Activated CD8-positive, alpha-beta T cell treated with anti-CD3 and anti-CD28 coated beads for 36 hours (primary cell): ENCODE measurements at places on chromosomes 4 and X. TPM values are rescaled to one million over a fixed set of nuclear protein-coding genes. Genes with fewer than 3 reads are reported as not detected.
A peak's percentile ranks its signal among the peaks of the same experiment; 100 is the strongest.

GRCh38 chrX:38103857-38104812, 97.8 kb downstream of the SYTL5 start:
- no peak for DNase-seq

NUDT10 gene
- 4.9 TPM for total RNA-seq

BCOR gene
- 38.3 TPM for total RNA-seq

NDST3 gene
- total RNA-seq, result not detected

DNA sequence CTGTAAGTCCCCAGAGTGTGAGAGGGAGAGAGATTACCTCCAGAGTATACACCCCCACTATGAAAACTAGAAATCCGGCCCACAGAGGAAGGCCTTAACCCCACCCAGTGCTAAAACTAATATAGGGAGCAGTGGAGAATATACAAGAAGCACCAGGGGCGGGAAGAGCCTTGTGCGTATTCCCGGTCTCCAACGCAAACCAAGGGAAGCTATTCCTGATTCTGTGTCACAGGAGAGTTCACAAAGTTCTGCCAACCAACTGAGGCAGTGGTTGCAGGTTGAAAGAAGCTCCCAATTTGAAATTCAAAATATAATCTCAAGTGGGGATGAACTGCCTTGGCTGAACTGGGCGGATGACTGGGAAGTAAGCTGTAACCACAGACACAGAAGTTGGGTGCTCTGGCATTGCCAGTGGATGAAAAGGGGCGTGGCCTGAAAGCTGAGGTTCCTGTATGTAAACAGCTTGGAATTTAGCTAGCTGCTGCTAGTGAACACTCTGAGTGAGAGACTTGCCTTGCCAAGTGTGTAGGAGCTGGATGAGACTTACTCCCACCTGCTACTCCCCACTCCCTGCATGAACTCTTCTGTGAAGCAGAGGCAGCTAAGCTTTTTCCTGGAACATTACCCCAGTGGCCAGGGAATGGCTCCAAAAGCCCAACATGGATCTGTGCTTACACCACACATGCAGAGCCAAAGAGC, 32.7 kb downstream of the ELF2 start:
- DNase-seq, result no peak

- no peak for DNase-seq
These were observed 27.7 kb upstream of the HS3ST1 start for GRCh38 chr4:11456401-11456800.

FAM47A gene
- not detected for total RNA-seq

NAP1L5 gene
- 5.8 TPM for total RNA-seq

DNA sequence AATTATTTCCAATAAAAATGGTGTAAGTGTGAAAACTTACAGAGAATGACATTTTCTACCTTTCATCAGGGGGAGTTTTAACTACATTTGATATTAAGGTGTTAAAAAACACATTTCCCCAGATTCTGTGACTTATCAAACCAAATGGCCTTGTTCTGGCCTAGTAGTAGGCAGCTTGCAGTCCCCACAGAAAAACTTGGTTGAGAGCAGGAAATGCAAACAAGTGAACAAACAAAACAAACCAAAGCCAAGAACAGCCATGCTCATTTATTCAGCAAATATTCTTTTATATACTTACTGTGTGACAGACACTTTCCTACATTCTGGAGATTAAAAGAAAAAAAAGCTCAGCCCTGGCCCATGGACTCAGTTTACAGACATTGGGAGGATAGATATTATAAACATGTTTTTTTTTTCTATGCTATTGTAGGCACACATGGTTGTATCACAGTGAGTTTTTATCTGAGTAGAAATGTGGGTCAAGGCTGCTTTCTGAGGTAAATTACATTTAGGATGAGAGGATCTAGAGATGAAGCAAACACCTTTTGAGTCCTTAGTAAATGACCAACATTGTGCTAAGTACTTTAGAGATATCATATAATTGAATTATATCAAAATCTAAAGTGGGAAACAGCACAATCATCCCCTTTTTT, 449.2 kb upstream of the AADAT start:
- no peak for DNase-seq

DNA sequence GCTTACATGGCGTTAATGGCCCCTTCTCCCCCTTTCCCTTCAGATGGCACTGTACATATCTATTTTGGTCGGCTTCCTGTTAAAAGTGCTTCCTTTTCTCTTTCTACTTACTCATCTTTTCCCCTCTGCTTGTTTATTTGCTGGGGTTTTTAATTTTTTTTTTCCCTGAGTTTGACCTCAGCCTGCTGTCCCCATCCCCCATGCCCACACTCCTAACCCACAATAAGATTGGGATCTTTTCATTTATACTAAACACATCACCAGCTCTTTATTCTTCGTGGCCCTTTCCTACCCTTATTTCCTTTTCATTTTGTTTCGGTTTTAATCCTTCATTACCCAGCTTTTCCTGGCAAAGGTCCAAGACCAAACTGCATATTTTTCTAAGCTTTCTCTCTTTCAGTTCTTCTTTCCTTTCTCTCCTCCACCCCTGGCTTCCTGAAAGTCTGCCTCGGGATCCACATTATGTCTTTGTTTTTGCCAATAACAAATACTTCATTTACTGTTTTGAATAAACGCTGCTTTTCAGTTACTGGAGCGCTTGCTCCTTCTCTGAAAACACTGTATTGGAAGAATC, 152.0 kb upstream of the USP9X start:
- DNase-seq, result peak; percentile 33

CENPVL1 gene
- not detected for total RNA-seq

GRCh38 chr4:169335331-169335730, 64.6 kb upstream of the SH3RF1 start:
- DNase-seq, result no peak

CFAP299 gene
- total RNA-seq, result not detected

NSD2 gene
- 219 TPM for total RNA-seq

DNA sequence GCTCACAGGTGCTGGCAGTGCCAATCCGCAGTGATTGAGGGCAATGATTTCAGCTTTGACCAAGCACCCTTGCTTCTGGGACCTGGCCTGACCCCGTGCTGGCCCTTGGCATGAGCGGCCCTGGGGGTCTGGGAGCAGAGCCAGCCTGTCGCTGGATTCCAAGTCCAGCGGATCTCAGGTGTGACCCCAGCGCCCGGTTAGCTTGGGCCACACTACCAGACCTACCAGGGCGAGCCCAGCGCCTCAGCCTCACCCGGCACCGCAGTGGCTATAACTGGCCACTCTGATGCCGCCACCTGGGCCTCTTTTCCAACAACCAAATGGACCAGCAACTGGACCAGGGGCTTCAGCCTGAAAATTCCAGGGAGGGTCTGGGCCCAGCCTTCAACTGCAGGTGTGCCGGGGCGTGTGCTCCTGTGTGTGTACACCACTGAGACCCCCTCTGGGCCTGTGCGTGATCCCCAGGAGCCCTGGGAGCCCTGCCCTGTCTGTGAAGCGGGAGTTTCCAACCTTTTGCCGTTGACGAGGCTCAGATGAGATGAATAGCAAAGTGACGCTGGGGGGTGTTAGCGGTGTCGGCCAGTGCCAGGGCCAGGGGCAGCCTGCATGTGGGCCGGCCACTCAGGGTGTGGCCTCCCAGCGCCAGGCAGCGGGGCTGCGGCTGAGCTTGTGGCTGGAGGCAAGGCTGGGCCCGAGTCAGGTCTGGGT, 658 bp downstream of the SH3TC1 start:
- peak; percentile 50 for DNase-seq

GRCh38 chr4:7780751-7781348, 158.8 kb downstream of the AFAP1 start:
- DNase-seq, result no peak

GRCh38 chrX:144681501-144681900, 565.8 kb upstream of the SPANXN1 start:
- no peak for DNase-seq

GRCh38 chr4:45855857-45856256, 268.0 kb downstream of the GABRG1 start:
- DNase-seq, result no peak

DNA sequence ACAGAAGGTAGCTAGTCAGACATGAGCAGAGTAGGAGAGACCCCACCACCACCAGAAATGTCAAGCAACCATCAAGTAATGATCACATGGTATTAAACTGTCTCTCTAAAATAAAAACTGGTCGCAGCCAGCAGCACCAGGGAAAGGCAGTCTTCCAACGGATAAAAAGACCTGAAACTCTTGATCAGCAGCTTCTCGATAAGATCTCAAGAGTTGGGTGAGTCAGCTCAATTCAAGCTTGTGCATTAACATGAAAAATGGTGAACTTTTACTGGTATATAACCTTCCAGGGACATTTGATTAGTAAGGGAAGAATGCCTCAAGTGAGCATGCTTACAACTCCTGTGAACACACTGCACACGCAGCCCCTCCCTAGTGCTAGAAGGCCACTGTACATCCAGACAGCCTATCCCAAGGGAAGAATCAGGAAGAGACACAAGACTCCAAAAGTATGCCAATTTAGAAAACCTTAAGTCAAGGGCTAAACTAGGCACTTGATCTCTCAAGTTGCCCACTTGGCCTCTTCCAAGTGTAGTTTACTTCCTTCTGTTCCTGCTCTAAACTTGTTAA, 270.0 kb upstream of the GNPDA2 start:
- no peak for DNase-seq

GRCh38 chrX:47933946-47934345, 69.8 kb downstream of the ZNF182 start:
- no peak for DNase-seq

- DNase-seq, result no peak
These were observed 38.4 kb downstream of the CPLX1 start for GRCh38 chr4:787561-787981.

DNA sequence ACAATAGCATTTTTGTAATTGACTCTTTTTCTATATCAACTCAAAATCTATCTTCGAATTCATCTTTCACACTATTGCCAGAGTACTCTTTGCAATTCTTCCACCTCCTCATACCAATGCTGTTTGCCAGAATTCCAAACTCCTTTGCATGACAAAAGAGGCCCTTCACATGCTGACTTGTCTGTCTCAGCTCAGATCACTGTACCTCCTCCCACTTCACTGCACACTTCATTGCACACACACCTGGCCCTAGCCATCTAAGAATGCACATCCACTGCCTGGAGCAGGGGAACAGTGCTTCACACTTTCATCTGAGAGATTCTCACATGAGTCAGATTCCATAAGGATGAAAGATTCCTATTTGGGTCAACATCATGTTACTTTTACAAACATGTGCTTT, 56.5 kb downstream of the PRDM5 start:
- no peak for DNase-seq

DNA sequence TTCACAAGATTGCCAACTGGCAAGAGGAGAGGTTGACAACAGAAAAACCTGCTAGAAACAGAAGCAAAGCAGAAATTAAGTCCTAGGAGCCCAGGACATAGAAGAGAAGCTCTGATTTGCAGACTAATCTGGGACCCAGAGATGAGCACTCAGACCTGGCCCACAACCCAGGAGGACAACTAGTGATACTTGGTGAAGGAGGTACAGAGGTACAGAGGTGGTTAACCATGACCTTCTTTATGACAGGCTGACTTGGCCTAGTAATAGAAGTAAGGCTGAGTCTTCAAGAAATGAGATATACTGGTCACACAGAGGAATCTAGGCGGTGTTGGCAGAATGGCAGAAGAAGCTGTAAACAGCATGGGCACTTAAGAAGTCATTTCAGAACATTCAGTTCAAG, 43.6 kb downstream of the ANXA5 start:
- no peak for DNase-seq

P2RY4 gene
- 0.27 TPM for total RNA-seq

GRCh38 chr4:182897601-182898478, 19.3 kb downstream of the DCTD start:
- DNase-seq, result no peak

DNA sequence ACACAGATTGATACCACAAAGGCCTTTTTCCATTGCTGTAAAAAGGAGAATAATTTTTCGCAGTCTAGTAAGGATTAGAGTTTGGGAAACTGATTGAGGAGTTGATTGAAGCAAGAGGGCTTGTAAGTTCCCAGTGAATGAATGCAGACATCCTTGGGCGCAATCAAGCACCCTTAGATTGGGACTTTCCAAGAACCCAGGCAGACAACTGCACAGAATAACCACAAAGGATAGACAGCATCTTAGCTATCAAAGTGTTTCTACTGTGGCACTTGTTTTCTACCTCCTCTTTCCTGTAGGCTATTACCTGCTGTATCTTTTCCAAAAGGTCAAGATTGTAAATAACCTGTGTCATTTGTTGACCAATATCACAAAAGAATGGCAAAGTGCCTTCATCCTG, 2.6 kb downstream of the COX18 start:
- DNase-seq, result peak; percentile 23

DCK gene
- 33.6 TPM for total RNA-seq

DNA sequence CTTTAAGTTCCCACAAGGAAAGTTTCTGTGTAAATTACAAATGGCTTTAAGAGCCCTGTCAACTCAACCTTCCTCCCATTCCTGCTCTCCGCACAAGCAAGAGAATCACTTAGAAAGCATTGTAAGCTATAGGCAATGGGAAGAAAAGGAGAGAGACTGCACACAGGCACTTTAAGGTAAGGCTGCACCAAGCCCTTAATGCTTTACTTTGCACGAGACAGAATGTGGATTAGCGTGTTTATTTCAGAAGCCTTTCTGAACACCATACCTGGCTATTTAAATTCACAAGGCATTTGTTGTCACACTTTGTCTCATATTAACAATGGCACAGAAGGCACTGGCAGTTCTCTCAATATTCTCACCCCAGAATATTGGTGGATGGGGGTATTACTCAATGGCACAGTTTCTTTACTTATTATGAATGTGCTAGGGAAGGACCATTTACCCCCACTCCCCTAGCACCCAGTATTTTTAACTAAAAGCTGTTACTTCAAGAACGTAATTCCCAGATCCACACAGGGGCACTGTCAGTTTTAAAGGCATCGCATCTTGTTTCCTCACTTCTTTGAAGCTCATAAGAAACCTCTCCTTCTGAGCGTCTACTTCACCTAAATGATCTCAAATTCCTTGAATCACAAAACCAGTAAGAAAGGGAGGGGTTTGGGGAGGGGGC, 150.0 kb downstream of the MAML3 start:
- DNase-seq, result no peak

NXF3 gene
- total RNA-seq, result not detected

DNA sequence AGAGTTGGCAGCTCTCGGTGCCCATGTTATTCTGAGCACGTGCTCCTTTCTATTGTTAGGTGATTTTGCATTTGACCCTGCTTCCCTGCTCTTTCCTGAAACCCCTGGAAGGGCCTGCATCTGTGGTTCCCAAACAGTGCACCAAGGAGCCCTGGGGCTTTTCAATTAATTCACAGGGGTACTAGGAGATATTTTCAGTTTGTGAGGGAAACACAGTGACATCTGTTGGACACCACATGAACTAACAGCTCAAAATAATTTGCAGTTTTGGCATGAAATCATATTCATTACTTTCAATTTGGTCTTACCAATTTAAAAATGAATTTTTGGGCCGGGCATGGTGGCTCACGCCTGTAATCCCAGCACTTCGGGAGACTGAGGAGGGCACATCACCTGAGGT, 156.6 kb downstream of the GATB start:
- no peak for DNase-seq
